ENCODE measurements at places on chromosomes 7 and 10.

DNA sequence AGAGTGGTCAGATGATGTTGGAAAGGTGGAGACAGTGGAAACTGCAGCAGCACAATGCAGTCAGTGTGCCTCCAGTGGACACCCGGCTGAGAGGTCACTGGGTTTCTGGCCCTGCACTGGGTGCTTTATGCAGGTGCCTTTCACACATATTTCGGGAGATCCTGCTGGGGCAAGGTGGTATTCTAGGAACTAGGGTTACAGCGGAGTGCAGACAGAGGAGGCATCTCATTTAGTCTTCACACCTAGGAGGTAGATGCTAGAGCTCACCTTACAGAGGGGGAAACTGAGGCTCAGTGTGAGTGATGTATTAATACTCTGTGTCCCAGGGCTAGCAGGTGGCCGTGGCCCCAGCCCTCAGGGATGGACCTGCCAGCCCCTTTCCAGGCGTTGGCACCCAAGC lies 103.9 kb upstream of the KCTD7 start:
- DNase-seq = no peak

- DNase-seq = no peak
Observed at GRCh38 chr7:35015346-35015859, 21.9 kb downstream of the DPY19L1 start.

DNA sequence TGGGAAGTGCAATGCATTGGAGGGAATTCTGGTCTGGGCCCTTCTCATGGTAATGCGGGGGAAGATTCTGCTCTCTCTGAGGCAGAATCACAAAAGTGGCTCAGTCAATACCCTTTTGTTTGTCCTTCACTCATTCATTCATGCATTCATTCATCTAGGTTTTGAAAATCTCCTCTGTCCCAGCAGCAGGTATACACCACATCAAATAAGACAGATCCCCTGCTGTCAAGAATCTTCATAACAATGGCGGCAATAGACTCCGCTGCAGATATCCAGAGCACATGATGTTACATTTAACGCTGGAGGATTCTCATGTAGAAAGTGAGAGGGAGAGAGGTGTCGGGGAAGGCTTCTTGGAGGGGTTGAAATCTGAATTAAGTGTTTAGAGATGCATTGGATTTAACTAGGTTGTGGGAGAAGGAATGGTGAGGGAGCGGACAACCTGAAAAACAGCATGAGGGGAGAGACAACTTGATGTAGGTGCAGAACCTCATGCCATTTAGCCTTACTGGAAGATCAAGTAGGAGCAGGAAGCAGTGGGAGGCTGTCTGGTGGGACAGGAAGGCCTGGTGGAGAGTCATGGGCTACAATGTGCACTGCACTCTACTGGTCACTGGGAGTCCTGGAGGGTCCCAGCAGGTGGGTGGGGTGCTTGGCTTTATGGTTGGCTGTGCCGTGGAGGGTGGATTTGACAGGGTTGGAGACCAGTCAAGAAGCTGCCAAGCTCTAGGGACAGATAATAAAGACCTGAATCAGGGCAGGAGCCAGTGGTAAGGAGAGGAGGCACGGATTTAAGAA lies 5.2 kb upstream of the FAM180A start:
- no peak for DNase-seq

- DNase-seq = no peak
Observed at GRCh38 chr10:30018496-30018895, 40.9 kb downstream of the JCAD start.

GRCh38 chr7:116111475-116111874 lies 80.9 kb upstream of the TFEC start:
- peak; percentile 2 for DNase-seq

- DNase-seq = no peak
Observed at GRCh38 chr7:36284456-36285090, 105.1 kb upstream of the ANLN start.

GRCh38 chr7:75914655-75915415 lies at the start of gene POR:
TSS of gene POR (plus strand) at chr7:75915155. CDS start at chr7:75954002, 38,847 bp downstream.
- peak; percentile 95 for DNase-seq

- no peak for DNase-seq
Observed at GRCh38 chr10:43217563-43218205, 49.2 kb downstream of the RASGEF1A start.

GRCh38 chr7:70778585-70778984 lies 353.4 kb upstream of the GALNT17 start:
- DNase-seq = no peak

- no peak for DNase-seq
Observed at GRCh38 chr7:8443576-8444467, 10.4 kb downstream of the NXPH1 start.

DNA sequence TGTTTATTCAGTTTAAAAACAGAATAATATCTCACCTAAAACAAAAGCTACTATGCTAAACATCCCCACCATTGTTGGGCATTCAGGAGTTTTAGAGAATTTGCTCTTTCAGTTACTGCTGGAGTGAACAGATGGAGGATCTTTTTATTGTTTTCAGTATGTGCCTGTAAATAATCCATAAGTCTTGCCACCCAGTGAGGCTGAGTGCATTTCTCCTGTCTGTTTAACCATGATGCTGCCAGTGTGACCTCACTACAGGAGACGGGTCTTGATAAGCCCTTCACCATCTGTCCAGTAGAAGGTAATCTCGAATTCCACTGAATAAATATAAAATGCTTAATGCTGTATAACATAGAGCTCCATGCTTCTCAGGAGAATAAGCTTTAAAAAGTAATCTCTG lies 430.9 kb downstream of the POM121L12 start:
- no peak for DNase-seq

DNA sequence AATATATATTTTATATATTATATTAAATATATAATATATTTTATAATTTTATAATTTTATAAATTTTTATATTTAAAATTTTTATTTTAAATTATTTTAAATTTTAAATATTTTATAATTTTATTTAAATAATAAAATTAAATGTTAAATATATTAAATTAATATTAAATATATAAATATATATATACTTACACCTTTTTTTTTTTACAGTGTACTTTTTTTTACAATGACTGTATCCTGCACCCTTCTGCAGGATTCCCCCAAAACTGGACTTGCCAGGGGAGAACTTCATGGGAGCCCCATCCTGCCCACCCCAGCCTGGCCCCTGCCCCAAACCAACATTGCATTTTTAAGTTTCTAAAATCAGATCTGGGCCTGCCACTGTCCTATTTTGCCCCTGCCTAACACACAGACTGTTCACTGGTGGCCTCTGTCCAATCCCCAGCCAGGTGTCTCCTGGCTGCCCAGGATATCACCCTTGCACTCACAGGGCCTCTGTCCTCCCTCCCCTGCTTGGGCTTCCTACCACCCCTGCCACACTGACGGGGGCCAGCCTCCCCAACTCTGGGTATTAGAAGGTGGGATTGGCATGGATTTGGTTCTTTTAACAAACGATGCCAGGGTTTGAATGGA lies 138.0 kb downstream of the ADCY1 start:
- no peak for DNase-seq

DNA sequence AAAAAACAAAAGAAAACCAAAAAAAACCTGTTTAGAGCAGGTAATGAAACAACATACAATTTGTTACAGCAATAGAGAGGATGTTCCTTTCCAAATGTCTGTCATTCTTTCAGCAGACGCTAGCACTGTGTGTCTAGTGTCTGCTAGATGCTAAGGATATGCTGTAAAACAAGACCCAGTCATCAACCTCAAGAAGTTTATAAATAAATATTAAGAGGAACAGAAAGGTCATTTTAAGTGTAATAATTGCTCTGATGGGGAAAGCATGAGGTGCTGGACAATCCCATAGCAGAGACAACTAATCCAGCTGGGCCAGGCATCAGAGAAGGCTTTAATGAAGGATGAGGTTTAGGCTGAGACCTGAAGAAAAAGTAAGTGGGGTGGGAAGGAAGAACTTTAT lies 23.3 kb upstream of the ASCC1 start:
- no peak for DNase-seq

DNA sequence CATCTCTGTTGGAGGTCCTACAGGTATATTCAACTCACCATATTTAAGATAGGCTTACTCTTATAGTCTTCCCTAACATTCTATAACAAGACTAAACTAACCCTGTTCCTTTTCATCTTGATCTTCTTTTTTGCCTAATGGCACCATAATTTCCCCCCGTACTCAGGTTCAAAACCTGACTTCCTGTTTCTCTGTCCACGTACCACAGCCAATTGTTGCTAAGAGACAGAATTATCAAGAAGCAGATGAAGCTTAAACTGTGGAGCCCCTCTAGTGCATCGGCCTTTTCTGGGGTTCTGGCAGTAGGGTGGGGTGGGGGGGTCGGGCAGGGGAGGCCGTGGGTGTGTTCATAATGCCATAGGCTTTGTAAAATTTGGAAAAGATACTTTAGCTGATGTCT lies 109.2 kb downstream of the EVX1 start:
- no peak for DNase-seq

GRCh38 chr7:26157520-26158105 lies 5.6 kb downstream of the NFE2L3 start:
- no peak for DNase-seq

DNA sequence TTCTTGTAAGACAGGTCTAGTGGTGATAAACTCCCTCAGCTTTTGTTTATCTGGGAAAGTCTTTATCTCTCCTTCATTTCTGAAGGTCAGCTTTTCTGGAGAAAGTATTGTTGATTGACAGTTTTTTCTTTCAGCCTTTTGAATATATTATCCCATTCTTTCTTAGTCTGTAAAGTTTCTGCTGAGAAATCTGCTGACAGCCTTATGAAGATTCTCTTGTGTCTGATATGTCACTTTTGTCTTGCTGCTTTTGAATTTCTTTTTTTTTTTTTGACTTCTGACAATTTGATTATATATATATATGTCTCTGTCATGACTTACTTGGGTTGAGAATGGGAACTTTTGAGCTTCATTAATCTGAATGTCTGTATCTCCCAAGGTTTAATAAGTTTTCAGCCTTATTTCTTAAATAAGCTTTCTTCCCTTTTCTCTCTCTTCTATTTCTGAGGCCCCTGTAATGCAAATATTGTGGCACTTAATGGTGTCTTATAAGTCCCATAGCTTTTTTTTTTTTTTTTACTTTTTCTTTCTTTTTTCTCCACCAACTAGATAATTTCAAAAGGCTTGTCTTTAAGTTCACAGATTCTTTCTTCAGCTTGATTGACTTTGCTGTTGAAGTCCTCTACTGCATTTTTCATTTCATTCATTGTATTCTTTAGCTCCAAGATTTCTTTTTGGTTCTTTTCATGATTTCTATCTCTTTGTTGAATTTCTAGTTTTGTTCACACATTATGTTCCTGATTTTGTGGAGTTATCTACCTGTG lies 81.4 kb upstream of the IL6 start:
- DNase-seq = no peak

GRCh38 chr7:150396426-150396825 lies 17.3 kb downstream of the ZNF775 start:
- DNase-seq = no peak

GRCh38 chr10:123154711-123155505 lies 706 bp downstream of the BUB3 start:
- peak; percentile 60 for DNase-seq

DNA sequence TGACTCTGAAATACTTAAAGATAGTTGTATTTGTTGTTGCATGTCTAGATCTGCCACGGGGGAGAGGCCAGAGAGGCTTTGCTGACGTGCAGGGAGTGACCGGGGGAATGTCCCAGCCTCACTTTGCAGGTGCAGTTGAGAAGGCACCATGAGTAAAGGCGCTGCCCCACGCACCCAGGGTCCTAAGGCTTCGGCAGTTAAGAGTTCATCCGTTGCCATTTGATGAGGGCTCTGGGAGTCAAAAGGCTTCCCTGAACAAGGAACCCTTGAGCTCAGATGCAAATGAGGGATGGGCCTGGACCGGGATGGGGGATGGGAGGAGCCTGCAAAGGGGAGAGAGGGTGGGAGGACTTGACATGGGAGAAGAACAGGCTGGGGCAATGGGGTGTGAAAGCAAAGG lies 20.4 kb downstream of the PPP2R2D start:
- DNase-seq = peak; percentile 66

DNA sequence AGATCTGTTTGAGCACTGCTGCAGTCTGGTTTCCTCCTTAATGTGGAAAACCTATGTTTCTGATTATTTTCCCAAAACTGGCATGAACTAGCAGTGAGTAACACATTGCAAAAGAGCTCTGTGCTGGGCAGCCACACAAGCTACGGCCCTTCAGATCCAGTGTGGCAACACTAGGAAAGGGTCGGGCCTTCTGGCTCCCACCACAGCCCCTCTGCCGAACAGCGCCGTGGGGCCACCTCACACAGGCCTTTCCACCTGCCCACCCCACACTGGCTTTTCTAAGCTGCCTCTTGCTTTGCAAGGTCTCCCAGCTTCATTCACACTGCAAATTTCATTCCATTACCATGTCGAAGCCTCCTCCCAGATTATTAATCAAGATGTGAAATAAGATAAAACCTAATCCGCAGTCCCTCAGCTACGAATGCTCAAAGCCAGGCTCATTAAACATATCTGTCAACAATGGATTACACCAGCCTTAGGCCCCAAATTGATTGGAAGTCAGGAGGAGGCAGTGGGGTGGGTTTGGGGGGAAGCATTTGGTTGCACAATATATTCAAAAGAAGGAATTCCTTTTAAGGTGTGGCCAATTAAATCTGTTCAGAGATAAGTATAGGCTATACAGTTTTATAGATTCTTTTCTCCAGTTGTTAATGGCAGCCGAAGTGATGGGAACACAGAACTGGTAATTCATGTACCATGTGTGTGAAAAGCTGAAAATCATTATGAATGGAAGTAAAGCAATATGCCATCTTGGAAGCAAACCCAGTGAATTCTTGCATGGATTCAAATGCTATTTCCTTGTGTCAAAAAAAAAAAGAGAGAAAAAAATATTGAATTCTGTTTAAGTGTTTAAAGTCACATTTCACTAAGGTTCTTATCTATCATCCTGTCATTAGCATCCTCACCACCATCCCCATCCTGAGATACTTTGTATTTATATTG lies 223.7 kb downstream of the MTERF1 start:
- DNase-seq = no peak

- no peak for DNase-seq
Observed at GRCh38 chr10:12418725-12419261, 69.4 kb downstream of the CAMK1D start.

DNA sequence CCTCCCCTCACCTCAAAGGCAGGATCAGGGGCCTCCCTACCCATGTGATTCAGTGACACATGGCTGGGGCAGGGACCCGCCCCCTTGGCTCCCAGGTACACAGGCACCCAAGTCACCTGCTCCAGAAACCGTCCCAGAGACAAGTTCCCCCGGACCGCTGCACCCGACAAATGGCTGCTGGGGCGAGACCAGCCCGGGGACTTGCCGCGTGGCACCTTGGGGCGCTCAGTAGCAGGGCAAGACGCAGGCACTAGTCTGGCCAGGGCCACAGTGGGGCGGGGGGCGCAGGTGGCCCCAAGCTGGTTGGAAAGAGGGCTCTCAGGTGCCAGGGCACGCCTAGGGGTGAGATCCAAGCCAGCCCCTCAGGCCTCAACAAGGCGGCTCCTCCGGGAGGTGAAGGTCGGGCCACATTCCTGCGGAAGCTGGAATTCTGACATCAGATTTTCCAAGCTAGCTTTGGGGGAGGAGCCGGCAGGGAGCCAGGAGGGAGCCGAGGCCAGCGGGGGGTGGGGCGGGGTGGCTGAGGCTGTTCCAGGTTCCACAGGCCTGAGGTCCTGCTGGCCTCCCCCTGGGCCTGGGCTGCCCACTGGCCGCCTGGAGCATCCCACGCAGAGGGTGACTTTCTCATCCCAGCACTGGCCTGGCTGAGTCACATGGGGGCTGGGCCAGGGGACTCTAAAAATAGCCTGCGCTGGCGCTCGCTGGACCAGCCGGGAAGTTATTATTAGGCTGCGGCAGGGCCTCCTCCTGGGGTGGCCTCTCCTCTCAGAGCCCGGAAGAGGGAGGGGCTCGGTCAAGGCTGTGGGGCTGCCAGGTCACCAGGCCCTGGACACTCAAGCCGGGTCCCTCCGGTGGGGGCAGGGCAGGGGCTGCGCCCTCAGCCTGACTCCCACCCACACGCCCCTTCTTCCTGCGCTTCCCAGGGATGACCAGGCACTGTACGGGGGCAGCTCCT lies 20.5 kb upstream of the INPP5A start:
- DNase-seq = peak; percentile 70
